ENCODE measurements at places on chromosomes 12 and 14.

- DNase-seq, result no peak
Measured at GRCh38 chr14:33764876-33765650, 185.8 kb downstream of the EGLN3 start.

GRCh38 chr14:90720336-90720735 is 95.9 kb downstream of the TTC7B start:
- no peak for DNase-seq

GRCh38 chr12:104416136-104416535 is 40.6 kb upstream of the CHST11 start:
- DNase-seq, result no peak

GRCh38 chr12:96623656-96624217 is 134.4 kb downstream of the CFAP54 start:
- no peak for DNase-seq

- no peak for DNase-seq
Measured at GRCh38 chr12:124621296-124621660, 53.9 kb upstream of the NCOR2 start.

GRCh38 chr14:69039288-69039628 is 60.2 kb upstream of the ACTN1 start:
- DNase-seq, result no peak

DNA sequence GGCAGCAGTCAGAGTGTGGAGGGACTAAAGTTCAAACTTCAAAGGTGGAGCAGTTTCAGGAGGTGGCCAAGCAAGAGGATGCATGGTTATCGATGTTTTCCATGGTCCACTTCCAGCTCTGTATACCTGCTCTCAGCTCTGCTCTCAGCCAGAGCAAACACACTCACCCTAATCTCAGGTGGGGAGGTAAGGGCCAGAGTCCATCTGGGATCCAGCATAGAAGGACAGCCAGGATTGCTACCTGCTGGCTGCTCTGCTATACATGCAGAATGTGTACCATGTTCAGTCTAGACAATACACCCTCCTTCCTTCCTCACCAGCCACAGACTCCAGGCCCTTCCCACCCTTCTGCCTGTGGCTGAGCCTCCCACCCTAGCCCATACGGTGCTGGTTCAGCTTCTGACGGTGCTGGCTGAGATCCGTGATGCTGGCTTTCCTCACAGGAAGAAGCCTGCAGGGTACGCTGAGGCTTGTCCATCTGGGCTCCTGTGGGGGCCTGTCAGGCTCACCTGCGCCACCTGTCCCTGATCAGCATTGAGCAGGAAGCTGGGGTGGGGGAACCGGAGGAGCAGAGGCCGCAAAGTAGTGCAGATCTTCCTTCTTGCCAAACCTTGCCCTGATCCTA is 2.4 kb downstream of the CBLN3 start:
- no peak for DNase-seq

DNA sequence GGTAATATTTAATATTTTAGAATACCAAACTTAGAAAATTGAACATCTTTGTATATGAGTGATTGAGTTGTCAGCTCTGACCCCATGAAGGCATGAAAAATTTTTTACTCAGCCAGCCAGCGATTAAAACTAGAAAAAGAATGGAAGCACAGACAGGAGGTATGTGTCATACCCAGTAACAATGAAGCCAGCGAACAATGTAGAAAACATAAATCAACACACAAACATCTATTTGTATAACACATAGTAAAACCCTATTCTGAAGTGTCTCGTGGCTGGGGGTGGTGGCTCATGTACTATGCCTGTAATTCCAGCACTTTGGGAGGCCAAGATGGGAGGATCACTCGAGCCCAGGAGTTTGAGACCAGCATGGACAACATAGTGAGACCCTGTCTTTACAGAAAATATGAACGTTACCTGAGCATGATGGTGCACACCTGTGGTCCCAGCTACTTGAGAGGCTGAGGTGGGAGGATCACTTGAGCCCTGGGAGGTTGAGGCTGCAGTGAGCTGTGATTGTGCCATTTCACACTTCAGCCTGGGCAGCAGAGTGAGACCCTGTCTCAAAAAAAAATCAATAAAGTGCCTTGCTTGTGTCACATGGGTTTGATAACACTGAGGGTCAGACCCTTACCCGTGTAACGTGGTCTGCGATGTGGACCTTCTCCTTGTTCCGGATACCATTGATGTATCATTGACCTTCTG is 5.9 kb downstream of the TCTN2 start:
- no peak for DNase-seq

DNA sequence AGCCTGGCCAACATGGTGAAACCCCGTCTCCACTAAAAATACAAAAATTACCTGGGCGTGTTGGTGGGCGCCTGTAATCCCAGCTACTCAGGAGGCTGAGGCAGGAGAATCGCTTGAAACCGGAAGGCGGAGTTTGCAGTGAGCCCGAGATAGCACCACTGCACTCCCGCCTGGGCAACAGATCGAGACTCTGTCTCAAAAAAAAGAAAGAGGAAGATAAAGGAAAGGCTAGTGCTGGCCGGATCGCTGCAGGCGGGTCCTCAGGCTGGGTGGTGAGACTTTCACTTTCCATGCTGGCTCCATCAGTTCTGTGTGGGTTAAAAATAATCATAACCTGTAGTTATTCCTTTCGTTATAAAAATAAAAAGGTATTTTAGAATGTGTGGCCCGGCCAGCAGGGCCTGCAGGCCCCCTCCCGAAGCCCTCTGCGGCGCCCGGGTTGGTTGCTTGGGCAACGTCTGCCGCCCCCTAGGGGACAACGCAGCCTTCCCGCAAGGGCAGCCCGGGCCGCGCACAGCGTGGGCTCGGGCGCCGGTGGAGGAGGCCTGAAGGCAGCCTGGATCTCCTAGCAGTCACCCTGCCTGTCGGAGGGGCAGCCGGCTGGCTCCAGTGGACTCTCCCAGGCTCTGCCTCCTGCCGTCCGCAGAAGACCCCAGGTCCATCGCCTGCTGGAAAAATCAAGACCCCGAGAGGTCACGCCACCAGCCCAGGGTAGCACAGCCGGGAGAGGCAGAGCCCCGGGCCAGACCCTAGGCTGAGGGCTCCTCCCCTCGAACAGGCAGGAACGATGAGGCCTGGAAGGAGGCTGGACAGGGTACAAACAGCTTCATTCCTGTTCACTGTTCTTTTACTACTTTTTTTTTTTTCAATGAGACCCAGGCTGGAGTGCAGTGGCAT is 5.0 kb upstream of the SLC25A47 start:
- peak; percentile 52 for DNase-seq

DNA sequence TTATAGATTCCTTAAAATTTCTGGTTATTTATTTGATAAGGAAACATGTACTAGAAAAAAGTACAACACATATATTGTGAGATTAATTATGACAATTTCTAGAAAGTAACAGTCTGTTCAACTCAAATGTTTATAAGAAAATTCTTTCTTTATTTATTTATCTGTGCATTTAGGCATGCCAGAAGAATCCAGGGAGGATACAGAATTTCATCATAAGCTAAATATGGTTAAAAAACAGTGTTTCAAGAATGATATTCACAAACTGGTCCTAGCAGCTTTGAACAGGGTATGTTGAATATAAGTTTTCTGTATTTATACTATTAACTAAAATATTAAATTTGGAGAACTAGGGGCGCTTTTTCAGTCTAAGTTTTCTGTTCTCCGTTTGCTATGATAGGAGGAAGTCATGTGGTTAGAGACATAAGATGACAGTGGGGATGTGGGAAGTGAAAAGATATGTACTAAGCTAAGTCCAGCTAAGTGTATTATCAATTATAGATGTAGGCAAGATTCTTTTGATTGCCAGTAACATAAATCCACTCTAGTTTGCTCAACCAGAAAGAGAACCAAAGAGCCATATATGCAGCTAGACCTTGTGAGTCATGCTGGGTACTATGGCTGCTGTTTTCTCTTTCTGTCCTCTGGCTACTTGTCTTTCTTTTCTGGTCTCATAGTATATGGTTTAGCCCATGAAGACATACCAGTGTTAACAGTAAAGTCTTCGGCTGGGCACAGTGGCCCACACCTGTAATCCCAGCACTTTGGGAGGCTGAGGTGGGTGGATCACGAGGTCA is 39.0 kb downstream of the LRRK2 start:
- DNase-seq, result no peak

DNA sequence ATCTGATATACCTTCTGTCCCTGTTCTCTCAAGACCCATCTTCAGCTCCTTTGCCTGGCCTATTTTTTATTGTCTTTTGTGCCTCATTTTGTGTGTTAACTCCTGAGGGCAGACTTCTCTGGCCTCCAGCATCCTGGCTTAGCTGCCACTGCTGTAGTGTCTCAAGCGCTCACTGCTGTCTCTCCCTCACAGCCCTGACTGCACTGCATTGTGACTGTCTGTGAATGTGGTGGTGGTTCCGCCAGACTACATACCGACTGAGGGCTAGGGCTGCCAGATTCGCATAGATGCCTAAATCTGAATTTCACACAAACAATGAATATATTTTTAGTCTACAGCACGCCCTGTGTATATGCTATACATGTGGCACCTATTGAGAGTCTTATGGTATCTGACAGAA is 1088.9 kb upstream of the TMEM132C start:
- no peak for DNase-seq

- DNase-seq, result no peak
Measured at GRCh38 chr12:34393821-34394150, 371.5 kb downstream of the ALG10 start.

GRCh38 chr12:96344124-96344695 is 56.0 kb downstream of the CDK17 start:
- DNase-seq, result no peak

DNA sequence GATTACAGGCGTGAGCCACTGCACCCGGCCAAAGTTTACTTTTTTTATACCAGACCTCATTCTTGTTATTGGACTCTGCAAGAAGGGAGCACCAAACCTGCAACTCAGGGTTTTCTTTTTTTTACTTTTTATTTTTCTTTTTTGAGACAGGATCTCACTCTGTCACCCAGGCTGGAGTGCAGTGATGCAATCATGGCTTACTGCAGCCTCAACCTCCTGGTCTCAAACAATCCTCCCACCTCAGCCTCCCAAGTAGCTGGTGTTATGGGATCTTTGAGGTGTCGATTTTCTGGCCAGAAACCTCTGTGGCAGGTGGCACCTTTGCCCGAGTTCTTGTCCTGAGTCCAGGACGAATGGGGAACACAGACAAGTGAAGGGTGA is 4.2 kb upstream of the PWP1 start:
- DNase-seq, result no peak

GRCh38 chr14:35385042-35385839 is 19.3 kb downstream of the NFKBIA start:
- DNase-seq, result no peak

DNA sequence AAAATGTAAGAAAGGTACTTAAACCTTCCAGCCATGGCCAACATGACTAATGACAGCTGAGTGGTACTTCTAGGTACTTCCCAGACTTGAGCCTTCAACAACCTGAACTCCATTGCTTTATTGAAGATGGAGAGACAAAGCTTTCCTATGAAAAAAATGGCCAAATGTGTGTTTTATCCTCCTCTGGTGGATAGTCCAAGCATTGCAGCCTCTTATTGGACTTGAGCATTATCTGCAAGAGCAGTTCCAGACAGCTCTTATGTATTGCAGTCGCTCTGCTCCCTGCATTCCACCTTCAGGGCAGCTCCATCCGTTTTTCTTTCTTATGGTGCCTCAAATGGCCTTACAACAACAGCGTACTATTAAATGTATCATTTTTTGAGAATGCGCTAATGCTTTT is 588.2 kb downstream of the NRXN3 start:
- DNase-seq, result no peak

- DNase-seq, result no peak
Measured at GRCh38 chr12:93018610-93019009, 89.5 kb upstream of the EEA1 start.

DNA sequence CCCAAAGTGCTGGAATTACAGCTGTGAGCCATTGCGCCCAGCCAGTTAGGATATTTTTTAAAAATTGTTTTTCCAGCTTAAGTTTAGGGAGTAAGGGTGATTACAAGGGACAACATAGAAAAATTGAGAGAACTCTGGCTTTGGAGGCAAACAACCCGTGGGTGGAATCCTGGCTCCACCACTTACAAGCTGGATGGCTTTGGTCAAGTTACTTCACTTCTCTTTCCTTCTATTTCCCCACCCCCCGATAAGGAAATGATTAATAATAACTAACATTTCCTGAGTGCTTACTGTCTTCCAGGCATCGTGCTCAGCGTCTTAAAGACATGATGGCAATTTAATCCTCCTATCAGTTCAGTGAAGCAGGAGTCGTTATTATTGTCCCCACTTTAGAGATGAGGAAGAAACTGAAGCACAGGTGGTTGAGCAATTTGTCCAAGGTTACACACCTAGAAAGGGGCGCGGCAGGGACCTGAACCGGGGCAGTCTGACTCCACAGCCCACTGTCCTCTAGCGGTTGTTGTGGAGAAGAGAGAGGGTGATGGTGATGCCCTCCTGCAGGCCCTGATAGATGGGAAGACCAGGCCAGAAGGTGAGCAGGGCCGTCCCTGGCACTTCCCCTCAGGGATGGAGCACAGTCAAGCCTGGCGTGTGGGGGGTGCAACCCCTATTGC is 16.7 kb upstream of the FAIM2 start:
- no peak for DNase-seq

GRCh38 chr14:55051165-55051422 is 353 bp upstream of the MAPK1IP1L start:
- no peak for DNase-seq

DNA sequence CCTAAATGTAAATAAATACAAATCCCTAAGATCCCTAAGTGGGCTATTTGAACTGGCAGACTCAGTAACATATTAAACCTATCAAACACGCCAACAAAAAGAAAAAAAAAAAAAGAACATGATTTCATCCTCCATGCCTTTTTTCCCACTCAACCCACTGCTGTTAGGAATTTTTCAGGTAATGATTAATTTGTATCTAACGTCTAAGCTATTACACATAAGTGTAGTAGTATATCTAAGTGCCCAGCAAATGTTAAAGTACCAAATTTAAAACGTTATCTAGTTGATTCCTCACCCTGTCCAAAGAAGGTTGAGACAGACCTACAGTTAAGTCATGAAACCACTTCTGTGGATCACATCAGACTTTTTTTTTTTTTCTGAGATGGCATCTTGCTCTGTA is 16.4 kb upstream of the ARID4A start:
- no peak for DNase-seq

DNA sequence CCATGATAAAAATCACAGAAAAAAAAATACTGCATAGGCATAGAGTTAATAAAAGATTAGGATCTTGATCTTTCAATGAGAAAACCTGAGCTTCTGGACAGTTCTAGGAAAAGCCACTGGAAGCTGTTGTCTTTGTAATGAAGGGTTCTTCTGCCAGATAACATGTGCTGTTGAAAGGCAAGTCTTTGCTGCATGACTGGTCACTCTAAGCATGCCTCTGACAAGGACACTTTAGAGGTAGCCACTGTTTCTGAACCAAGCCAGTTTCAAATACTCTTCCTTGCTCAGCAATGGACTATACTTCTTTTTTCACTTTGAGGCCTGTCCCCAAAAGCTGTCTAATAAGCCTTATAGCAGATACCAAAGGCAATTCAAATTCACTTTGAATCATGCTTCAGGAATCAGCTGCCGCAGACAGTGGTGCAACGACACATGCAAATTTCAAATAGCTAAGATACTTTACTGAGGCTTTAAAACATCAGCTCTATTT is 70.2 kb downstream of the BTG1 start:
- no peak for DNase-seq

- DNase-seq, result no peak
Measured at GRCh38 chr12:116065606-116066005, 211.9 kb downstream of the MED13L start.

- no peak for DNase-seq
Measured at GRCh38 chr14:104973135-104973384, 5.1 kb downstream of the AHNAK2 start.
